ENCODE measurements at places on chromosomes 6 and 20.
A peak's percentile ranks its signal among the peaks of the same experiment; 100 is the strongest.

DNA sequence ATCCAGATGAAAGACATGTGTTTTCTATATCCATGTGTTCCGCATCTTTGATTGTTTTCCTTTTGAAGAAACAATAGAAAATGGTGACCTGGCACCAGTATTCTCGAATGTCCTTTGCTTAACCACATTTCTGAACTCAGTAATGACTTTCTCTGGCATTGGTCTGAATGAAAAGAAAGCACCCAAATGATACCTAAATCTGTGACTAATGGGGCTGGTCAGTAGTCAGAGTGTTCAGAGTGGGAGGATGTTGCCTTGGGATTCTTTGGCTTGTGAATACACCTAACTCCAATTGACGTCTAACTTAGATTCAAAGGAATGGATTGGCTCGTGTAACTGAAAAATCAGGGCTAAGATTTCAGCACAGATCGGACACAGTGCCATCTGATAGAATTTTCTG is 27.1 kb downstream of the PARD6B start:
- DNase-seq: no peak
- peaks cover 7% of the 10 kb centered on the region for H3K4me1 ChIP-seq
- peaks cover 17% of the 10 kb centered on the region for H3K27me3 ChIP-seq
- no peak overlapping the region for H3K4me3 ChIP-seq
- H3K27ac ChIP-seq: no peak overlapping the region

DNA sequence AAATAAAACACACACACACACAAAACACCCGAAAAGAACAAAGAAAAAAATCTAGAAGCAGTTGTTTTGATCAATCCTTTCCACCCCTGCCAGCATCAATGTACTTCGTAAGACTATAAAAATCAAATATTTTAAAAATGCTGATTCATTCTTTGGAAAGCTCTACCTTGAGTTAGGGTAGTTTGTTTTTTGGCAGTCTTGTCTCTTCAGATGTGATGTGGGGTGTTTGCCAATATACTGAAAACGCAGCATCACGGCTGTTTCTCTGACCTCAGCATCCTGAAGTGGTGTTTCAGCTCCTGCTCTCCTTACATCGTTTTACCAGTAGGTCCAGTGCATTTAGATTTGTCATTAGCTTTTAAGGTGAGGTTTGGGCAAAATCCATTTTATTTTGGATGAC is 526.0 kb downstream of the UTRN start:
- DNase-seq: no peak
- no peaks in the 10 kb centered on the region for H3K4me1 ChIP-seq
- 0 out of 2 replicates have a peak, but pooled peaks cover 2% of the 10 kb centered on the region for H3K36me3 ChIP-seq
- H3K4me3 ChIP-seq: no peak overlapping the region
- no peaks in the 10 kb centered on the region for H3K27me3 ChIP-seq
- H3K27ac ChIP-seq: no peak overlapping the region

DNA sequence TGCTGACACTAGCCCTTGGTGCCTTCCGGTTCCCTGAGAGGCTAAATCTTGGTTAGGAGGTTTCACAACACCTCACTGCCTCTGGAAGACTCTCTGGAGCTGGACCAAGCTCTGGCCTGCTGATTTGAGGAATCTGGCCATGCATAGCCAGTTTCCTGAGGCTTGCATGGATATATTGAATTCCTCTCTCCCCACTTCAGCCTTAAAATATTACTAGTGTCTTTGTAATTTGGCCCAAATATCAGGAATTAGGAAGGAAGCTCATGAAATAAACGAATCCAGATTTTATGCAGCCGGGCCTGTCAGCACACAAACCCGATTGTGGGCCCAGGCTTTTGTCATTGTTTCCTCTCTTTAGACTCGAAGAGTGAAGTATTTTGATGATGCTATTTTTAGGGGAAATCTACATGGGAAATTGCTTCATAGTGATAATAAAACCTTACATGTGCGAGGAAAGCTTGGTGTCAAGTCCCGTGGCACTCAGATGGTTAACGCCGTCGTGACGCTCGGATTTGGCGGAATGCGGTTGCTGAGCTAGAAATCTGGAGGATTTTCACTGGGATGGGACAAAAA is 144.4 kb downstream of the PHACTR3 start:
- peaks cover 94% of the 10 kb centered on the region for H3K27me3 ChIP-seq
- no peaks in the 10 kb centered on the region for H3K36me3 ChIP-seq
- H3K4me3 ChIP-seq: no peak overlapping the region
- H3K4me1 ChIP-seq: no peaks in the 10 kb centered on the region
- no peak overlapping the region for H3K27ac ChIP-seq

DNA sequence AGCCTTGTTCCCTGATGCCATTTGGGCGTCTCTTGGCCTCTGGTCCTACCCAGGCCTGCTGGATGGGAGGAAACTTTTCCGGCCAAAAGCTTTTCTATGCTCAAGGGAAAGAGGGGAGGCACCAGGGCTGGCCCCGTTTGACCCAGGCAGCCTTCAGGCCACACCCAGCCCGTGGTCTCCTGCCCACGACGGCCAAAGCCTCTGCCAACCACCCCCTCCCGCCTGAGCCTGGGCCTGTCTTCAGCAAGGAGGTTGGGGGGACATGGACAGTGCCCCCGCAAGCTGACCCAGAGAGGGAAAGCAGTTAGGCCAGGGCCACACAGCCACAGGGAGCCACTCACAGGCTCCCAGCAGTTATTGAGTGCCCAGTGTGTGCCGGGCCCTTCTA is 49.5 kb downstream of the SRC start:
- DNase-seq: no peak
- no peaks in the 10 kb centered on the region for H3K27me3 ChIP-seq
- H3K36me3 ChIP-seq: no peaks in the 10 kb centered on the region

DNA sequence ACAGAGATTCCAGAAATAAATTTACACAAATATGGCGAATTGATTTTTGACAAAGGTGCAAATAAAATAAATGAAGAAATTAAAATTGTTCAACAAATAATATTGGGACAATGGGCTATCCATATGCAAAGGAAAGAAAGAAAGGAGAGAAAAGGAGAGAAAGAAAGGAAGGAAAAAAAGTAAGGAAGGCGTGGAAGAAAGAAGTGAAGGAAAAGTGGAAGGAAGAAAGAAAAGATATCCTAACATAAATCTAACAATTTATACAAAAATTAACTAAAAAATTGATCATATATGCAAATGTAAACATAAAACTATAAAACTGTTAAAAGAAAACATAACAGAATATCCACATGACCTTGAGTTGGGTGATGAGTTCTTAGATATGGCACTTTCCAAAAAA is 78.7 kb upstream of the ZNF184 start:
- no peak for DNase-seq
- no peak overlapping the region for H3K27ac ChIP-seq
- no peaks in the 10 kb centered on the region for H3K36me3 ChIP-seq
- no peaks in the 10 kb centered on the region for H3K27me3 ChIP-seq
- H3K4me1 ChIP-seq: no peaks in the 10 kb centered on the region

- no peaks in the 10 kb centered on the region for H3K27me3 ChIP-seq
- no peak overlapping the region for H3K27ac ChIP-seq
- H3K4me3 ChIP-seq: no peak overlapping the region
- no peak for DNase-seq
- no peaks in the 10 kb centered on the region for H3K36me3 ChIP-seq
- H3K4me1 ChIP-seq: peaks cover 14% of the 10 kb centered on the region
Observed at GRCh38 chr6:132445201-132445951, 44.1 kb upstream of the MOXD1 start.

DNA sequence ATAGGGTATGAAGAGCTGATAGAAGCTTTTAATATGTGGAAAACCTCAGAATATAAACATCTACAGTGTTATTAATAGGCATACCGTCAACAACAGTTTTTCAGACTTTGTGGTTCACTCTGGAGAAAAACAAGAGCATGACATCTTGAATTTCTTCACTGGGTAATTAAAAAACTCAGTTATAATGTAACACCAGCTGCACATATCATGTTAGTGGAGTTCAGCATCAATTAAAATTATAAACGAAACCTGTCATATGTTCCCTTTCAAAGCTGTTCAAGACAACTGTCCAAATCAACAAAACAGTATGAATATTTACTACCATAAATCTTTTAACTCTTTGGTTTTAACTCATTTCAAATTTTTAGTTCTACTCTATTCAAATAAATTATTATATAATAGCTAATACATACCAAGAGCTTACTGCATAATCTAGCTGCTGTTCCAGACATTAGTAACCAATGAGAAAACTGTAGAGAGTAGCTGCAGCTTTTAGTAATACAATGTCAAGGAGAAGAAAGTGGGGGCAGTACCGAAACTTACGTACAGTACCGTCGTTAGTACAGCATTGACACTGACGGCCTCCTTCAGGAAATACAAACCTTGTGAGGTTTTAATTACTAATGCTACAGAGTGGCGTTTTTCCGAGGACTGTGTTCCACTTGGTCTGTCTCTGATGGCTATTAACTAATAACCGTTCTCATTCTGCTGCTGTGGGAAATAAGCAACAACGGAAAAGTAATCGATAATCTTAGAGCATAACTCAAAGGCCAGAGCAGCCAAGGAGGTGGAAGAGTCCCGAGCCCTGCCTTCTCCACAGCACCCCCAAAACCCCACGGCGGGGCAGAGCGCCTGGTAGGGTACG is 532 bp upstream of the PM20D2 start:
- H3K27me3 ChIP-seq: no peaks in the 10 kb centered on the region
- DNase-seq: no peak
- H3K27ac ChIP-seq: peak overlapping the region; percentile 69

GRCh38 chr6:152026291-152026690 is 218.8 kb downstream of the ESR1 start:
- no peaks in the 10 kb centered on the region for H3K4me1 ChIP-seq
- no peaks in the 10 kb centered on the region for H3K27me3 ChIP-seq
- no peak overlapping the region for H3K27ac ChIP-seq
- no peak overlapping the region for H3K4me3 ChIP-seq
- DNase-seq: no peak

GRCh38 chr6:138593124-138593877 is 94.0 kb upstream of the NHSL1 start:
- H3K27me3 ChIP-seq: no peaks in the 10 kb centered on the region
- no peak overlapping the region for H3K4me3 ChIP-seq
- no peak overlapping the region for H3K27ac ChIP-seq
- no peaks in the 10 kb centered on the region for H3K36me3 ChIP-seq

- H3K27ac ChIP-seq: no peak overlapping the region
- peaks cover 4% of the 10 kb centered on the region for H3K4me1 ChIP-seq
- DNase-seq: no peak
- no peaks in the 10 kb centered on the region for H3K36me3 ChIP-seq
Observed at GRCh38 chr6:100554228-100554627, 89.5 kb upstream of the SIM1 start.

- H3K27ac ChIP-seq: no peak overlapping the region
- H3K36me3 ChIP-seq: no peaks in the 10 kb centered on the region
Observed at GRCh38 chr20:46177768-46178167, 59.7 kb downstream of the CD40 start.

- no peak overlapping the region for H3K27ac ChIP-seq
- H3K36me3 ChIP-seq: no peaks in the 10 kb centered on the region
- H3K27me3 ChIP-seq: 0 out of 2 replicates have a peak, but pooled peaks cover 3% of the 10 kb centered on the region
- H3K4me3 ChIP-seq: no peak overlapping the region
- no peaks in the 10 kb centered on the region for H3K4me1 ChIP-seq
Observed at GRCh38 chr6:146090474-146090873, 61.6 kb downstream of the GRM1 start.

DNA sequence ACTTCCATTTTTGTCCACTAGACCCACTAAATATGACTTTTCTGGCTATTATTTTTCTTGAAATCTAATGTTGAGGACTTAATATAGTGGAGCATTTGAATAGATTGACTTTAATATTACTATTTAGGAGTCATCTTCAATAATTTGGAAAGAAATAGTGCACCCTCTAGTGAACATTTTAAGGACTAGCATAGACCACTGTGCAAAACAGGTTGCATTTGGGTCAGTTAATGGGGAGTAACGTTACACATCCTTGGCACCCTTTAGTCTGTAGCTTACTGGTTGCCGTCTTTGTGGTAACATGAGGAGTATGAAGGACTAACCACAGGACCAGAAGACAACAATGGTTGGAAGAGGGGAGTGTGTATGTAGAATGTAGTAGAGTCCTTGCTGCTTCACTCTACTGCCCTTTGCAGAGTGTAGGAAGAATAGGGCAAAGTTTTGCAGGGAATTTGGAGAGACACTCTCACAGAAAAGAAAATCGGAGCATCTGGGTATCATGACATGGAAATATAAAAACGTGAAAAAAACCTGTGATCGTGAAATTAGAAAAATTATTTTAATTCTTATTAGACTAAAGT is 25.2 kb downstream of the RFPL4B start:
- no peak overlapping the region for H3K4me3 ChIP-seq
- no peak overlapping the region for H3K27ac ChIP-seq
- no peaks in the 10 kb centered on the region for H3K27me3 ChIP-seq
- DNase-seq: peak; percentile 59
- no peaks in the 10 kb centered on the region for H3K36me3 ChIP-seq
- peaks cover 4% of the 10 kb centered on the region for H3K4me1 ChIP-seq

GRCh38 chr20:60223174-60223573 is 265.0 kb downstream of the CDH26 start:
- H3K4me3 ChIP-seq: no peak overlapping the region
- no peaks in the 10 kb centered on the region for H3K36me3 ChIP-seq
- no peak for DNase-seq

DNA sequence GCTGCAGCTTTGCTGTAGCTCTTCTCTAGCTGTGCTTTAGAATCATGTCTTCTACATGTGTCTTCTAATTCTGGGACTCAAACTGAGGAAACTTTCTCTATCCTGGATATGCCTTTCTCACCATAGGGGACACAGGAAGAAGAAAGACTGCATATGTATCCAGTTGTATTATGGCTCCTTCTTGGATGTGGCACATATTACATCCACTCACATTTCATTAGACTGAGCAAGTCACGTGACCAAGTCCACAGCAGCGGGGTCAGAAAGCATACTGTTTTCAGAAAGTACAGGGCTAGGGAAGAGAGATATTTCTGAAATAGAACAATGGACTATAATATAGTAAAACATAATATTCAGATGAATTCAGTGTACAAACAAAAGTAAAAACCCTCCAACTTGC is 187.6 kb upstream of the RIMS1 start:
- no peak overlapping the region for H3K4me3 ChIP-seq
- no peak overlapping the region for H3K27ac ChIP-seq
- no peak for DNase-seq
- no peaks in the 10 kb centered on the region for H3K4me1 ChIP-seq
- H3K36me3 ChIP-seq: no peaks in the 10 kb centered on the region

DNA sequence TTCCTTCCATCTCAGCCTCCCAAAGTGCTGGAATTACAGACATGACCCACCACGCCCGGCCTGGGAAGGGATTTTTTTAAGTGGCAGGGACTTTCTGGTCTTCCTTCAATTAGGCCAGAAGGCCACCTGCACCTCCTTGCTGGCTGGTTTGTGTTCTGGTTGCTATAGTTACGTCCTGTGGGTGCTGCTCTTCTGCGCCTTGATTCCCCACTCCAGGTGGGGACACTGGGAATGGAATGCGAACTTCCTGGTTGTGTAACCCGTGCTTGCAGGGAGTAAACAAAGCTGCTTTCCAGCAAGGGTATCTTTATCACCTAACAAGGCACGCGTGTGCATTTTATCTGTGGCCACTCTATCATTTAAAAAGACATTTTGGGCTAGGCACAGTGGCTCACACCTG is 117.7 kb downstream of the PLEKHG1 start:
- H3K4me1 ChIP-seq: peaks cover 29% of the 10 kb centered on the region
- no peak overlapping the region for H3K27ac ChIP-seq

GRCh38 chr6:142926494-142927270 is 18.3 kb downstream of the HIVEP2 start:
- no peaks in the 10 kb centered on the region for H3K27me3 ChIP-seq
- H3K4me1 ChIP-seq: no peaks in the 10 kb centered on the region
- H3K4me3 ChIP-seq: peak overlapping the region; percentile 61
- DNase-seq: peak; percentile 53
- H3K36me3 ChIP-seq: no peaks in the 10 kb centered on the region
- H3K27ac ChIP-seq: peak overlapping the region; percentile 64

Data from SJCRH30 (cell line).